ENCODE measurements at places on chromosomes 1 and 21.
A peak's percentile ranks its signal among the peaks of the same experiment; 100 is the strongest.

DNA sequence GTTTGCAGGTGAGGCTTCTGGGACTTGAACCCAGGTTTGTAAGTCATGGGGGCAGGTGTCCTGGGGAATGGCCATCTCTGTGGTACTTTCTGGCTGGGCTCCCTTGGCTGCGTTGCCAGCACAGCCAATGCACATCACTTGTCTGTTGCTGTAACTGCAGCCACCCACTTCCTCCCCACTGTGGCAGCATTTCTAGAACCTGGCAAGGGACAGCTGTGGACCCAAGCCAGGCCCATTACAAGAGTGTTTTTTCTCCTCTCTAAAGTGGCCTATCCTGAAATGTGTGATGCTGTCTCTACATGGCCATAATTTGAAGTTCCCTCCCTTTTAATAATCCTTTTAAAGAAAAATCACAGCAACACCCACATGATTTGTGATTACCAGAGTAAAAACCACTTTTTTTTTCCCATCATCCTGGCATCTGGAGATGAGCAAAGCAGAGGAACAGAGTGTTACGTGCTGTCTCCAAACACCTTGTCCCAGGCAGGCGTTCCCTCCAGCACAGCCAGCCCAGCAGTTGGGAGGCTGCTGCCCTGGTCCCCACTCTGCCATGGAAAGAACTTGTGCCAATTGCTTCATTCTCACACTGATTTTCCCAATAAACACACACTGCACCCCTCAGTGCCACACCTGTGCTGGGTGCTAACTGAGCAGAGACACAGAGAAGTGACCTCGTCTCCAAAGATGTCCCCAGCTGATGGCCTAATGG is 360.6 kb upstream of the USP24 start:
- DNase-seq = no peak

GRCh38 chr1:116769104-116769452 is 14.8 kb downstream of the CD2 start:
- no peak for DNase-seq

- peak; percentile 33 for DNase-seq
These were observed 543 bp downstream of the ABCB10 start for GRCh38 chr1:229557913-229558414.

- DNase-seq = no peak
These were observed 61.3 kb downstream of the SH3GLB1 start for GRCh38 chr1:86765674-86766073.

DNA sequence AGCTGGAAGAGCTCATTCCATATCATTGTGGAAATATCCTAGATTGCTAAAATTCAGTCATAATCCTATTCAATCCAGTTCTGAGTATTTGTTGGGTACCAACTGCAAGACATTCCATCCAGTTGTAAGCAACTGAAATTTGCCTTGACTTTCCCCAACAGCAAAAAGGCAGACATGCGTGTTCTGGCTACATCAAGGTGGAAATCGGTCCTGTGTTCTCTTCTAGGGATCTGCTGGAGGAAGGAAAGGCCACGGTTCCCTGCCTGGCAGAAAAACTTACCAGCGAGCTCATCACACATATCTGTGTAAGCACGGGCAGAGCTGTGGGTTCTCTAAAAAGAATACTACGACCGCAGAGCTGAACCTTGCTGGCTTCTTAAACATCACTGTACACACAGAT is 17.5 kb downstream of the MX1 start:
- no peak for DNase-seq

- no peak for DNase-seq
These were observed 7.8 kb downstream of the KCNJ10 start for GRCh38 chr1:160062230-160062532.

DNA sequence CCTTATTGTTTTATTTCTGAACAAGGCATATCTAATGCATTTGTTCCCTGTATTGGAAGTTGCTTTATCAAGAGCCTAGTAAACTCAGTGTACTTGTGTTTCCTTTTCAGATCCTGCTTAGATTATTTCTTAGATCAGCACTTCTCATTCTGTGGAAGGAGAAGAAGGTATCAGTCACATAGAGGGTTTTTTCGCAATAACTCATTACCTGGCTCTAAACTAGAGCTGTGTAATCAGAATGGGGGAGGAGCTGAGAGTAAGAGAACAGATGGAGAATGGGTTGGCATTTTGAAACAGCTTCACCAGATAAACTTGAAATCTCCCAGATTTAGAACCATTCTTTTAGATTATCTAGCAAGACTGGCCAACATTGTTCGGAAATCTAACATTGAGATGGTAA is 11.0 kb downstream of the AHCYL1 start:
- DNase-seq = no peak

DNA sequence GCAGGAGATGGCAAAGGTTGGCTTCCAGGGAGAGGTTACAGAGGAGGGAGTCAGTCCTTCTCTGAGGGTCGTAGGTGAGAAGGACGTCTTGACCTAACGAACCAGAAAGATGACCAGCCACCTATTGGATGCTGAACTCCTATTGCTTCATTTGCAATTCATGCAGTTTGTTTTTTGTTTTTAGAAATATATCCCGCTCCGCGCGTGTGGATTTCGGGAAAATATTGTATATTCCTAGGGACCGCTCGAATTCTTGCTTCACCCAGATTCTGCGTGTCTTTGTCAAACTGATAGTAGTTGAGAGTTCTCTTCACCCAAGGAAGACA is 564 bp downstream of the DISP1 start:
- DNase-seq = no peak

- no peak for DNase-seq
These were observed 30.2 kb downstream of the EVA1C start for GRCh38 chr21:32442566-32443318.

- no peak for DNase-seq
These were observed 48.5 kb downstream of the CELF3 start for GRCh38 chr1:151668090-151668489.

GRCh38 chr1:238439511-238439910 is 548.8 kb upstream of the ZP4 start:
- no peak for DNase-seq

- DNase-seq = peak; percentile 68
These were observed 45.7 kb downstream of the ACOT7 start for GRCh38 chr1:6347641-6348487.

GRCh38 chr1:108067884-108068540 is 103.0 kb upstream of the VAV3 start:
- peak; percentile 41 for DNase-seq

- no peak for DNase-seq
These were observed 335.3 kb downstream of the BRINP2 start for GRCh38 chr1:177505905-177506590.

GRCh38 chr1:87334351-87335174 is 5.9 kb downstream of the LMO4 start:
- peak; percentile 52 for DNase-seq

- DNase-seq = no peak
These were observed 103.0 kb downstream of the NOS1AP start for GRCh38 chr1:162172311-162173102.

GRCh38 chr1:164999146-164999545 is 357.4 kb downstream of the LMX1A start:
- DNase-seq = no peak

GRCh38 chr1:31715087-31715872 is 11.5 kb upstream of the COL16A1 start:
- peak; percentile 31 for DNase-seq

- peak; percentile 76 for DNase-seq
These were observed 285.4 kb upstream of the USP25 start for GRCh38 chr21:15444118-15444960.

DNA sequence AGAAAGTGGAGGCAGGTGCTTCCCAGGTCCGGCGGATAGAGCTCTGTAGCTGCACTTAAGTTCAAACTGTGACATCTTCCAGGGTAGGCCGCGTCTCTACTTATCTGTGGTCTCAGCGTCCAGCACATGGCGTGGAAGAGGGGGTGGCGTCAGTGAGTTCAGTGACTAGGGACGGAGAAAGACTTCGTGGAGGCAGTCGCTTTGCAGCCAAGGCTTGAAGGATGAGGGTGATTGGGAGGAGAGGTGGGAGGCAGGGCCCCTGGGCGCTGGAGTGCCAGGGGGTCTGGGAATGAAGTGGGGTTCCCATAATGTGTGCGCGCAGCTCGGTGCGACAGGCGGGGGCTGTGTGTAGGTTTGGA is 444 bp upstream of the AGO1 start:
- DNase-seq = peak; percentile 16

DNA sequence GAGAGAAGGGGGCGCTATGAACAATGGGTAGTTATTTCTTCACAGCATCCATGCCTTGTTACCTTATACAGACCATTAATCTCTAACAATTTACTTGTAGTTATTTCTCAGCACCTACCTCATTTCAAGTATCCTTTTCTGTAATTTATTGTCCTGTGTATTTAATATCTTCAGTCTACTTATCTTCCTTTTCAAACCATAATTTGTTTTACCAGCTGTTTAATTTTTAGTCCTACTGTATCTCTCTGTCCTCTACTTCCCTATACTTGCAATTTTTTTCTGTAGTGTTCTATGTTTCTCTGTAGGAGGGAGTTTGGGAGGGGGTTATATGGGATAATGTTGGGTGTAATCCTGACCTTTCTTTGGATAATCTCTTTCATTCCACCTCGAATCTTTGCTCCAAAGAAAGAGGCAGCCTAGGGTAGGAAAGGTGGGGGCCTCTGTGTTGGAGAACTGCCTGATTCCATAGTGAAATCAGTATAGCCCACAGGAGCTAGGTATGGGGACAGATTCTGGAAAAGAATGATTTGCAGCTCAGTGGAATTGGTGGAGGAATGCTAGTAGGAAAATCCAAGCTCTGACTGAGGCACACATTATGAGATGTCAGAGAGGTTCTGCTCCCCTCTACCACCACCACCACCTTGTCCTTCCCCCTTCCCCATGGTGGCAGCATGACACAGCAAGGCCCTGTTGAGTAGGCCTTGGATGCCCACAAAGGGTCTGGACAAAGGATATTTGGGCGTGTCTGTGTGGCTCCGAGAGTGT is 642 bp downstream of the MLLT11 start:
- DNase-seq = no peak

DNA sequence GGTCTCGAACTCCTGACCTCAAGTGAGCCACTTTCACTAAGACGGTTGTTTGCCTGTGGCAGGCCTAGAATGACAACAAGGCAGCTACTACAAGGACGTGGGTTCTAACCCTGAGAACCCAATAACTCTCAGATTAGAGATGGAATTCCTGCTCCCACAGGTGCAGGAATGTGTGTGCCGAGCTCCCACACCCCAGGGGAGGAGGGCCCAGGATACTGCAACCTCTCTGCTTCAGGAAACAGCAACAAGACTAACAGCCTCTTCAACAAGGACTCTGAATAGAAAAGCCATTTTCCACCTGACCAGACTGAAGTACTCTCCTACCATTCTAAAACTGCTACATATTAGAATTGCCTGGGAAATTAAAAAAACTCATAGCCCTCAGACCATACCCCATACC is 4.9 kb downstream of the LSM10 start:
- no peak for DNase-seq

DNA sequence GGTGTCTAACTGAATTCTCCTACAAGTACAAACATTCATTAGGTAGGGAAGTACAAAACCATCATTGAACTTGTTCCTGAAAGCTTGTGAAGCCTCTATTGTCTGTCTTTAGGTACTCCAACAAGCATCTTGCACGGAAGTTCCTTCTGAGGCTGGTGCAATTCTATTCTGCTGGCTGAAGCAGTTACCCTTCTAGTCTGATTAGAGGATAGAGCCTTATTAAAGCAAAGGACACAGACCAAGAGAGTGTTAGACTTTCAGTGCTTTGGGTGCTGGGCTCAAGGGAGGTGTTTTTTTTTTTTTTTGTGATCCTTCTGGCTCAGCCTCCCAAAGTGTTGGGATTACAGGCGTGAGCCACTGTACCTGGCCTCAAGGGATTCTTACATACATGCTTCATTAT is 43.8 kb downstream of the HHAT start:
- no peak for DNase-seq

GRCh38 chr21:35206141-35207125 is 157.3 kb upstream of the RUNX1 start:
- peak; percentile 17 for DNase-seq

DNA sequence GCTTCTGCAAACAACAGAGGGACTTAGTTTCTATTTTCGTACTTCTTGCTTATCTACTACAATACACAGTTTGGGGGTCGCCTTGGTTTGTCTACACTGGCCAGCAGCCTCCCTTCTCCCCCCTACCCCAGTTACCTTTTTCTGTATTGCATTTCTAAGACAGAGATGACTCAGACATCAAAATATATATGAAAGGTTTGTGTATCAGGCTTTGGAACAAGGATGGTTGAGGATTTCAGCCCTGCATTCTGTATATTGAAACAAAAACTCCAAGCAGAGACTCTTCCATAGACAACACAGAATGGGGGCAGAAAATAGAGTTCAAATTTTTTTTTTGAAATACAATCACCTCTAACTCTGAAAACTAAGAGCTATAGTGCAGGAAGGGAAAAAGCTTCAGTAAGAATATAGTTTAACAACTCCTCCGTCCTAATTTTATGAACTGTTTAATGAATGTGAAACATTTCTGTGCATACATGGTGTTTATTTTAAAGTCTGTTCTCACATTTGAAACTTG is 1.9 kb downstream of the SAMD13 start:
- DNase-seq = peak; percentile 51

DNA sequence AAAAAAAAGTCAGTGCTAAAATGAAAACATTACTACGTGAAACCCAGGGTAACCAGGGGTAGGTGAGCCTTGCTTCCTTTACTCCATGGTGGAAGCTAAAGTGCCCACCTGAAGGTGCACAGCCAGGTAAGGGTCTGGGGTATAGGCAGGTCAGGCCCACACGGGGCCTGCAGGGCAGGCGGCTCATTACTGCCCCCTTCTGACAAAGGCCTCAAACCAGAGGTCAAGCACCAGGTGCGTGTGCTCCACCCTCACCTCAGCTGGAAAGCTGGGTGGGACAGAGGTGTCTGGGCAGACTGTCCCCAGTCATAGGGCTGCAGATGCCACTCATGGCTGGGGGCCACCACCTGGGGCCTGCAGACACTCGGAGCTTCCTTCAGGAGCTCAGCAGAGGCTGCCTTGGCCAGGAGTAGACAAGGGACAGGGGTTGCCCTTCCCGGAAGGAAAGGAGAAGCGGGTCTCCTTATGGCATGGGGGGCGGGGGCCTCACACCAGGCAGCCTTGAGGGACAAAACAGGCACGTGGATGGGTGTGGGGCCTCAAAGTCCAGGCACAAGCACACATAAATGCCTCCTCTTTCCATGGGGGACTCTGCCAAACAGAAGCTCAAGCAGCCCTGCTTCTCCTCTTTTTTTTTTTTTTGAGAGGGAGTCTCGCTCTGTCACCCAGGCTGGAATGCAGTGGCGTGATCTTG is 36.2 kb downstream of the ACOT7 start:
- DNase-seq = no peak

- no peak for DNase-seq
These were observed 104.1 kb upstream of the SLC25A33 start for GRCh38 chr1:9435153-9435636.

- DNase-seq = no peak
These were observed 843.2 kb downstream of the AMY1C start for GRCh38 chr1:104592926-104593325.

- DNase-seq = peak; percentile 14
These were observed 803.1 kb downstream of the USP25 start for GRCh38 chr21:16532840-16533239.

- no peak for DNase-seq
These were observed 34.2 kb downstream of the NEK2 start for GRCh38 chr1:211641044-211641800.

GRCh38 chr1:234667600-234668576 is 57.9 kb upstream of the IRF2BP2 start:
- DNase-seq = no peak
